Right ventricle myocardium inferior (tissue), 1 donor: ENCODE measurements at places on chromosomes 3 and 15.

DNA sequence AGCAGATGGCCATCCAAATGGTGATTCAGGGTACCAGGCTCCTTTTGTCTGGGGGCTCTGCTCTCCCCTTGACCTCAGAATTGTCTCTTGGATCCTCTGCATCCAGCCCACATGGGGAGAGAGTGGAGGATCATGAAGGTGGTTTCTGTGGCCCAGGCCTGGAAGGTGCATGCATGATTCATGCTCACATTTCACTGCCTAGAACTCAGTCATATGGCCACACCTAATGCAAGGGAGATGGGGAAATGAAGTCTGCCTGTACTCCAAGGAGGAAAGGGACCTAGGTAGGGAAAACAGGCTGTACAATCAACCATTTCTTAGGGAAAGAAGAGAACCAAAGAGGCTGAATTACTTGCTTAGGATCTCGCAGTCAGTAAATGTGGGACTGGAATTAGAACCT is 15.1 kb downstream of the HRG start:
- no peak for DNase-seq

GRCh38 chr15:38004218-38004861 is 69.9 kb downstream of the TMCO5A start:
- DNase-seq: no peak

- DNase-seq: no peak
These were observed 34.8 kb downstream of the NMNAT3 start for GRCh38 chr3:139642996-139643395.

DNA sequence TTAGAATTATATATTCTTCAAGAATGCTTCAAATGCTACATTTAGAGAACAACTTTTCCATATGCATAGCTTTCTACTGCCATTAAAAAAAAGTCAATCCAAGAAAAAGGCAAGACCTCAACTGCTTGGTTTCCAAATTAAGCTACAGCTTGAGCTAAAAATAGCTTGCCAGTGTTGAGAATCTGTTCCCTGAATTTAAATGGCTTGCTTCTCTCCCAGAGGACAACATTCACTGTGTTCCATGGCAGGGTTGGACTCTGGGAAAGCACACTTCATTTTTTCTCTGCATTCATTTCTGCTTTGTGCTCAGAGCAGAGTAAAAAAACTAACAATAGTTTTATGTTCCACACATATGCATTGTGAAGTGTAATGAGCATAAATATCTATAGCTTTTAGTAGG is 50.3 kb upstream of the ACTL6A start:
- DNase-seq: no peak

GRCh38 chr3:115160295-115160694 is 13.2 kb upstream of the ZBTB20 start:
- DNase-seq: no peak

GRCh38 chr15:61879219-61879618 is 181.0 kb downstream of the VPS13C start:
- DNase-seq: no peak

- DNase-seq: no peak
These were observed 14.2 kb upstream of the SNX22 start for GRCh38 chr15:64137226-64137833.

DNA sequence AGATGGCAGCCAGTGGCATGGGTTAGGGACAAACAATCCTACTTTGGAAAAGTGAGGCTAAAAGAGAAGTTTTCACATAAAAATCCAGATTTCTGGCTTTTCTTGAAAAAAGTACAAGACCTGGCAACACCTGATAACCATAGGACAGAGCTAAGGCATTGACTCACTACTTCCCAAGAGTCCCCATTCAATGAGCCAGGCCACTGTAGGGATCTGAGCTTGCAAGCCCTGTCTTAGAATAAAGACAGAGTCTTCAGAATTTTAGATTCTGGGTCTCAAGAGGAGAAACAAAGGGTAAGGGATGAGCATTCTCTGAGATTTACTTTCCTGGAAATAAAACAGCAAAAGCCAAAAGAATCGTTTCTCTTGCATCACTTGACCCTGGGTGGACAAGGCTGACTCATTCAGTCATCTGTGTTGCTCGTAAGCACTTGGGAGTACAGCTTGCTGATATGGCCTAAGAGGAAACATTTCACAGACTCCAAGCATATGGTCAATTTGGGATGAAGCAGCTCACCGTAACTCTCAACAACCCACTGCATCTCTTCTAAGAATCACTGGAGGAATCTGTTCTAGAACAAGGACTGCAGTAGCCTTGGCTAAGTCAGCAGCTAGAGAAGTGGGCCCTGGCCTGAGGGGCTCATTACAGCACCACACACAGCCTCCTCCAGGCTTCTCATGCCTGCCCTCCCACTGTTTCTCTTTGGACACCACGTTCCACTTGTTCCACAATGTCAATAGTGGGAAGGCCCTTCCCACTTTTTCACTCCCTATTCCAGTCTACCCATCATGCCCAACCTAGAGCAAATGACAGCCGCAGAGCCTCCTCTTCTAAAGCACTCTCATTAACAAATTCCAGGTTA is 86.2 kb downstream of the RFTN1 start:
- DNase-seq: no peak
